ENCODE measurements at places on chromosomes 1 and 21.

GRCh38 chr1:229114315-229114714, 156.6 kb upstream of the RAB4A start:
- DNase-seq, result no peak

DNA sequence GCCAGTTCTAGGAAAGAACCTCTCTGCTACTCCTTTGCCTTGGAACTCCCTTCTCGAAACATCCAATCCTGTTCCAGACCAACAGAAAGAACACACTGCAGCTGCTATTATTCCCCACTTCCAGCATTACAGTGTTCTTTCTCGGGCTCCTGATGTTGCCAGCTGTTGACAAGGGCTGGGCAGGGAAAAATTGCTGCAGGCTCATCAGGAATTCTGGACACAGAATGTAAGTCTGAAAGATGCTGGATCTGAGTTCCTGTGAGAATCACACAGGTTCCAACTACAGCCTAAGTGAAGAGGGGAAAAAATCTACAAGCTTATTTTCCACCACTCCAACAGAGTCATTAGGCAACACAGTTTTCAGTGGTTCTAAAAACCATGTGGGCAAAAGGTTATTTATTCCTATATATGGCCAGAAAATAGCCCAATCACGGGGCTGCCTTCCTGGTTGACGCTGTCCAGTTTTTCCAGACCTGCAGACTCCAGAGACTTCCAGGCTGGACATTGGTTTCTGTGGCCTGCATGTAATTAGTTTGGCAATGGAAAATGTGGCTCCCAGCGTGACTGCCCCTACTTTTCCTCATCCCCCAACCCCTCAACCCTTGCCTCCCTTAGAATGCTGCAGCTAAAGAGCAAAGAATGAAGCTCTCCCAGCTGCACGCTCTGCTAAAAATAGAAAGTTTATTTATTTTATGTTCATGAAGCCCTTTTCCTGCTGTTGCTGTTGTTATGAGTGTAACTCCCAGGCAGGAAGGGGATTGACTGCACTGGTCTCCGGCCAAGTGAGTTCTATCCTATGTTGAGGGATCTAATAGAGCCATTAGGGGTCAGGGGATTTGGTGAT, 8.3 kb upstream of the KIAA0040 start:
- no peak for DNase-seq

- no peak for DNase-seq
Measured at GRCh38 chr1:938711-939489, 15.2 kb downstream of the SAMD11 start.

- DNase-seq, result no peak
Measured at GRCh38 chr1:38076038-38076437, 29.4 kb upstream of the POU3F1 start.

- no peak for DNase-seq
Measured at GRCh38 chr1:230032516-230033281, 34.3 kb upstream of the GALNT2 start.

DNA sequence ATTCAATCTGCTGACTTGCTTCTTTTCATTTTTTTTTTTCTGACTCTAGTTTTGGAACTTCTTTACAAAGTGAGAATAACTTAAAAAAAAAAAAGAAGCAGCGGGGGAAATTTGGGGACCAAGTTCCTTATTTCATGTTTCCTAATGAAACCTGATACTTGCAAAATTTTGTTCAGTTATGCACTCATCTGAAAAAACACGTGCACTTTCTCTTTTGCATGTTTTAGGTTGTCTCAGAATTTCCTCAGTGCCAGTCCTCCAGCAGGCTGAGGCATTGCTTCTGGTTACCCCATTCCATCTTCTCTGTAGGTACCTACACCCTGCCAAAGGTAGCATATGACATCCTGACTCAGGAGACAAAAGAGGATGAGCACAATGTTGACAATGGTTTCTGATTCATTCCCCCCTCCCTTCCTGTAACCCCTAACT, 299.7 kb downstream of the GRIK1 start:
- no peak for DNase-seq

GRCh38 chr1:237677979-237678378, 212.7 kb downstream of the ZP4 start:
- DNase-seq, result no peak

- no peak for DNase-seq
Measured at GRCh38 chr1:9853249-9853595, 29.5 kb upstream of the CLSTN1 start.
